ENCODE measurements at places on chromosomes 6 and 20. TPM values are rescaled to one million over a fixed set of nuclear protein-coding genes. Genes with fewer than 3 reads are reported as not detected.
A peak's percentile ranks its signal among the peaks of the same experiment; 100 is the strongest.

GRCh38 chr20:58598211-58599015 is 52.7 kb upstream of the STX16 start:
- no peak for ATAC-seq

Gene FNDC1
- total RNA-seq = 0.12 TPM

Gene SNTA1
- 4.7 TPM for total RNA-seq

DNA sequence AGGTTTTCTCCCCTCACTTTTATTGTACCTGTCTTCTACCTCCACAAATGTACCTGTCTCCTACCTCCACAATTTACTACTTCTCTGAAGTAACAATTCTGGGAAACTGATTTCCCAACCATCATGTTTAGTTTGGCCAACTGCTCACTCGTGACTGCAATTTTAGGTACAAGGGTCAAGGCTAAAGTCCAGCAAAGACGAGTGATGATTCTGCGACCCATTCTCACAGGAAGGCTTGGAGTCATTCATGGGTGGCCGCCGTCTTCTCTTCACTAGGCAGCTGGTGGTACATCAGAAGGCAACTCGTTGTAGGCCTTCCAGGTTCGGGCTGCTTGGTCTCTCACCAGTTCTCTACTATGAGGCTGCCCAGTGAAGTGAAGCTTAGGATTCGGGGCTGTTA is 483.8 kb upstream of the JARID2 start:
- no peak for ATAC-seq

Gene OLIG3
- total RNA-seq = not detected

DNA sequence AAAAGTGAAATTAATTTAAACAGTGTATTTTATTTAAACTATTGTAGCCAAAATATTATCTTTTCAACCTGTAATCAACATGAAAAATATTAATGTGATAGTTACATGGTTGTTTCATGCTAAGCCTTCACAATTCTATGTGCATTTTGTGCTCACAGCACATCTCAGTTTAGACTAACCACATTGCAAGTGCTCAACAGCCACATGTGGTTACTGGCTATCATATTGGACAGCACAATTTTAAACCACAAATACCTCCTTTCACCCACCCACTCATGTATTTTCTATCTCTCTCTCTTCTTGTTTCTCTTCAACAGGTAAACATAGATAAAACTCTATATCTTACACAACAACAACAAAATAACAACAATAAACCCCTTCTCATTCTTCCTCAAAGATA is 12.5 kb upstream of the HS3ST5 start:
- ATAC-seq = no peak

GRCh38 chr20:47543006-47543431 is 41.3 kb downstream of the NCOA3 start:
- peak; percentile 30 for ATAC-seq

Gene LCA5
- total RNA-seq = 0.80 TPM

GRCh38 chr20:45772693-45773092 is 19.0 kb downstream of the WFDC3 start:
- no peak for ATAC-seq

Gene HFE
- total RNA-seq = 4.7 TPM

- ATAC-seq = no peak
Measured at GRCh38 chr6:35237476-35237875, 22.1 kb upstream of the ZNF76 start.

Gene PROKR2
- total RNA-seq = not detected

- ATAC-seq = peak; percentile 65
Measured at GRCh38 chr6:125924169-125924568, 32.4 kb upstream of the HINT3 start.

Gene PRR18
- total RNA-seq = 0.04 TPM

Gene CCN6
- total RNA-seq = not detected

Gene FAM162B
- total RNA-seq = 0.92 TPM

DNA sequence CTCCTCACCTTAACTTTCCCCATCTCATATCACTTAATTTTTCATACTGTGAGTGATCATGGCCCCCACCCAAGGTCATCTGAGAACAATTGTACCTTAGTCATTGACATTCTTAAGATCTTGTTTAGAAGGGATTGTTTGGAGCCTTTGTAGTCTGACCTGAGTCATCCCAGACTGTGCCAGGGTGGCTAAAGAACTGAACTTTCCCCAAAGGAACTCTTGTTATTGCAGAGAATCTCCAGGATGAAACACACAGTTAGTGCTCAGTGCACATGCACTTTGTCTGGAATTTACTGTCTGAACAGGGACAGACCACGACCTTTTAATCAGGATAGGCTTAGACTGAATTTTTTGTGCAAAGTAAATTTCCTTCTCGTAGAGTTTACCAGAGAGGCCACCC is 112.6 kb upstream of the CCN2 start:
- peak; percentile 62 for ATAC-seq

GRCh38 chr6:143836150-143836549 is 7.0 kb upstream of the LTV1 start:
- no peak for ATAC-seq

GRCh38 chr20:62336329-62336728 is 30.8 kb downstream of the LAMA5 start:
- ATAC-seq = no peak

Gene TSBP1
- not detected for total RNA-seq

Gene HLA-DQA1
- total RNA-seq = 3.9 TPM

DNA sequence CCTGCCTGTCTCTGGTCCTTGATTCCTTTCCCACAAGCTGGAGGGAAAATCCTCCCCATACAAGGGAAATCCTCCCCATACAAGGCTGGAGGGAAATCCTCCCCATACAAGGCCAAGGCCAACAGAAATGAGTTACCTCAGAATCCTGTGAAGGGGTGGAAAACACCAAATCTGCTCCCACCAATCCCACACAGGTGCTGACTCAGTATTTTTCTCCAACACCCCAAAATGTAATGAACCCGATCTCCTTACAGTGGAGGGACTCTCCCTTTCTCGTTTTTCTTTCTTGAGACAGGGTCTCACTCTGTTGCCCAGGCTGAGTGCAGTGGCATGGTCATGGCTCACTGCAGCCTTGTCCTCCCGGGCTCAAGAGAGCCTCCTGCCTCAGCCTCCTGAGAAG is 6.3 kb downstream of the SNHG17 start:
- no peak for ATAC-seq

Gene KIF16B
- 12.7 TPM for total RNA-seq

Gene OR2H2
- not detected for total RNA-seq

GRCh38 chr6:32191696-32192607 is 491 bp downstream of the GPSM3 start:
- no peak for ATAC-seq

- ATAC-seq = no peak
Measured at GRCh38 chr6:85275338-85275985, 174.4 kb upstream of the NT5E start.

GRCh38 chr6:72321788-72322187 is 300.1 kb upstream of the KCNQ5 start:
- no peak for ATAC-seq

DNA sequence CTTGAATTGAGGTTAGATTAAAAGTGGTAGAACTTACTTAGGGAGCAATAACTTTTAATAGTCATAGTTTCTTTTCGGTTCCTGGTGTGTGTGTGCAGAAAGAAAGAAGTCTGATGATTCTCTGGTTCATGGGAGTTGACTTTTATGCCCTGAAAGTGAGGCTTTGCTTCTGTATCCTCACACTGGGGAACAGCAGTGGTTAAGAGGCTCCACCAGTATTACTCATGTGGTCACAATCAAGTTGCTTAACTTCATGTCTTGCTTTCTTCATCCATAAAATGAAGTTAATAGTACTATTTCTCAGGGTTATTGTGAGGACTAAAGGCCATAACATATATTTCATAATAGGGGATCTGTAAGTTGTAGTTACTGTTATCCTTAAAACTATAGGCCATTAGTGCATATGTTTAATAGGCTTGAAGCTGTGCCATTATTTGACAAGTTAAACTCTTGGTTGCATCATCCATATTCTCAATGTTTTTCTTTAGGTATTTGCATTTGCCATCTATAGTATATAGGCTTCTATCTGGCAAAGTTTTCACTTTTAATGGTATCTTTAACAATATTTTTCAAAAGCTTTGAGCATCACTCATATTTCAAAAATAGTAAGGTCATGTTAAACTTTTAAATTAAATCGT is 262.4 kb downstream of the PLCB1 start:
- no peak for ATAC-seq

Gene LY6G5C
- 0.72 TPM for total RNA-seq

DNA sequence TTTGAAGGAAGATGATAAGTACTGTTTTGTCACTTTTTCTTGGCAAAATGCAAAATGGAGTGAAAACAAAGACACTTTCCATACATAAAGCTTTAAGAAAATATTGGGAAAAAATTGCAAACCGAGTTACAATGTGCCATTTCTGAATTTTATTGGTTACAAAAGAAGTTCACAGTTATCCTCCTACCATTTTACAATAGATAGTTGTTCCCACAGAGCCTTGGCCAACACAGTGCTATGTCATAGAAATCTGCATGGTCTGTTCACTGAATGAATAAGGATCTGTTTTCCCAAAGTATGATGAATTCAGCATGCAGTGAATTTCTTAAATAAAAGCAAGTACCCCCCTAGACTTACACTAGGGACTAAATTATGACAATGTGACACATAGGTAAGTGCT is 268.2 kb upstream of the POU3F2 start:
- ATAC-seq = no peak

Gene GINM1
- 19.4 TPM for total RNA-seq

DNA sequence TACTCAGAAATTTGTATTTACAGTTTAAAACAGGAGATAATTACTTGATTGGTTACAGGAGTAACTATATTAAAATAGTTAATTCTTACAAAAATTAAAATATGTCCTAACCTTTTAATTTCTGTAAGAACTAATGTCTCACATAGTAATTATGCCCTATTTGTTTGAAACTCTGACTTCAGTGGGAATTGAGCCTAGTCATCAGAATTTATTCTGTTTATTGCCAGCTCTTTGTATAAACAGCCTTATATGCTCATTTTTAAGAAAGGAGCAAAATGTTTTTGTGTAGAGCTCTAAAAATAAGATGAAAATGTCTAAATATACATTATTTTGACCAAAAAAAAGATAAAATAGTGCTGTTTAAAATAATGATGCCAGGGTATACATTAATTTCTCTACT is 21.5 kb downstream of the TRMT11 start:
- no peak for ATAC-seq

- no peak for ATAC-seq
Measured at GRCh38 chr6:91994787-91995186, 1407.9 kb upstream of the MAP3K7 start.

Gene ACTL10
- total RNA-seq = 2.0 TPM

- no peak for ATAC-seq
Measured at GRCh38 chr6:19752746-19753145, 84.4 kb upstream of the ID4 start.

- no peak for ATAC-seq
Measured at GRCh38 chr6:128492386-128492785, 28.0 kb downstream of the PTPRK start.

GRCh38 chr6:4463236-4463635 is 313.0 kb upstream of the CDYL start:
- ATAC-seq = no peak

Gene PNISR
- 27.7 TPM for total RNA-seq

DNA sequence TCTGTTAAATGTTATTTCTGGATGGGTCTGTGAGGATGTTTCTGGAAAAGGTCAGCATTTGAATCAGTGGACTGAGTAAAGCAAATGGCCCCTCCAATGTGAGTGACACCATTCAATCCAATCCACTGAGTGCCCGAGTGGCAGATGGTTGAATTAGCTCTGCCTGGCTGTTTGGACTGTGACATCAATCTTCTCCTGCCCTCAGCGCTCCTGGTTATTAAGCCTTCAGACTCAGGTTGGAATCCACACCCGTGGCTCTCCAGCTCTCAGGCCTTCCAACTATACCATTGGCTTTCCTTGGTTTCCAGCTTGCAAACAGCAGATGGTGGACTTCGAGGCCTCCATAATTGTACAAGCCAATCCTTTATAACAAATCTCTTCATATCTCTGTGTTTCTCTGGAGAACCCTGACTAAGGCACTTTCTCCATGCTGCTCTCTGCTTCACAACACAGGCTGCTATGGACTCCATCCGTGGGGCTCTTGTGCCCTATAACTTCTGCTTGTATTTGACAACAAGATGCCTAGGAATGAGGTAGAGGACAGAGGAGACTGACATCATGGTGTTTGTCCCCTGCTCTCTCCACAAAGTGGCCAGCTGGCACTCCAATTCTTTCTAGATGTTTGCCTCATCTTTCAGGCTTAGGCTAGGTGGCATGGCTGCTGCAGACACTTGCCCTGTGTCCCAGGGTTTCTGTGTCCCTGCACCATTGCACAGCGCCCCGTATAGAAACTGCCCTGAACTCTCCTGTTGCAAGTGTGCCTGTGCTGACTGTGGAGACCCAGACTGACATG is 4.8 kb upstream of the CSTL1 start:
- no peak for ATAC-seq

GRCh38 chr6:15819226-15819625 is 156.4 kb upstream of the DTNBP1 start:
- no peak for ATAC-seq

Gene VGLL2
- total RNA-seq = not detected

- ATAC-seq = no peak
Measured at GRCh38 chr6:113732384-113732966, 124.7 kb upstream of the MARCKS start.

DNA sequence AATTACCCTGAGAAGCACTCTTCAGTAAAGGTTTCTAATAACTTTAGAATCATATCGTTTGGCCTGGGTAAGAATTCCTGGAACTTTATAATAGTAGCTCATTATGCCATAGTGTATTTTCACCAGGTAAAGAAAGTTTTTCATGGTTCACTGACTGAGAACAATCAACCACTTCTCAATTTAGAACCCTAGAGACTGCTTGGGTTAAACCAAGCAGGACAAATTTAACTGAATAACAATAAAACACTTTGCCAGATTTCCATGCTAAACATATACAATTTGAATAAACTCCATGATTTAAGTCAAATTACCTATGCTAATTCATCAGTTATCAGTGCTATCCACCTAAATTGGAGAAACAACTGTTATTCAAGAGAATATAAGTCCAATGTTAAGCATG is 99.4 kb downstream of the PLG start:
- no peak for ATAC-seq

DNA sequence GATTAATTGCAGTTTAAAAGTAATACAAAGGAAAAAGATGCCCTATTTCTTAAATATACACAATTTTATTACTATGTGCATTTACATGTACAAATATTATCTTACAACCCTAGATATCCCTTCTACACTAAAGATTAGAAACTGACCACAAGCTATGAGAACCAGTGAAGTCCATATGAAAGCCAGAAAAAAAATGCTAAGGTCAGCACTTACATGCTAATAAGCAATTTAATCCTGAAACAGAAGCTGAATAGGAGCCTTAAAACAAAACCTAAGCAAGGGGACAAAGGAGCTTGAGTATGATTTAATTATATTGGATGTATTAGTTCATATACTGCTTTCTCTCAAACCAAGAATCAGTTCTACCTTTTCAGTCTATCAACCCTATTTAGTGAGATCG is 14.2 kb downstream of the CEP162 start:
- ATAC-seq = no peak

Gene CENPW
- 43.3 TPM for total RNA-seq
